ENCODE measurements at places on chromosomes 7 and 10.

- DNase-seq = no peak
Observed at GRCh38 chr7:2735744-2736143, 47.7 kb downstream of the AMZ1 start.

DNA sequence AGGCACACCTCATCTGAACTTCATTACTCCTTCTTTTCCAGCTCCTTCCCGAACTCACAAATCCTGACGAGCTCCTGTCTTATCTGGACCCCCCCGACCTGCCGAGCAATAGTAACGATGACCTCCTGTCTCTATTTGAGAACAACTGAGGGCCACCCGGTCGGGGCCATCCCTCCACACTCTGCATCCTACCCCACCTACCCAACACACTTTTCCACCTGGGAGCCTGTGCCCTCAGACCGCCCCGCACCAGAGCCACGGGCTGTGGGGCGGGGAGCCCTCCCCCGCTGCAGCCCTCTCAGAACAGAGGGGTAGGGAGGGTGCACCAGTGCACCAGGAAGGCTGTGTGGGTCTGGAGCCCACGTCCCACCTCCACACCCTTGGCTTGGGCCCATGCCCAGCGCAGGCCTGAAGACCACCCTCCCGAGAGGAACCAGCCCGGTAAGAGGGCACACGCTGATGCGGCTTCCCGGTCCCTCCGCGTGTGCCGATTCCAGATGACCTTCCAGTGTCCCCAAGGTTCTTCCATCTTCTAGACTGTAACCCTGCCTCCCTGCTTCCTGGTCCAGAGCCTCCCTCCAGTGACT lies 34.6 kb upstream of the PPIF start:
- no peak for DNase-seq

- no peak for DNase-seq
Observed at GRCh38 chr10:85177767-85178166, 849.4 kb downstream of the CCSER2 start.

GRCh38 chr10:5862360-5862961 lies 27.2 kb downstream of the ANKRD16 start:
- no peak for DNase-seq

DNA sequence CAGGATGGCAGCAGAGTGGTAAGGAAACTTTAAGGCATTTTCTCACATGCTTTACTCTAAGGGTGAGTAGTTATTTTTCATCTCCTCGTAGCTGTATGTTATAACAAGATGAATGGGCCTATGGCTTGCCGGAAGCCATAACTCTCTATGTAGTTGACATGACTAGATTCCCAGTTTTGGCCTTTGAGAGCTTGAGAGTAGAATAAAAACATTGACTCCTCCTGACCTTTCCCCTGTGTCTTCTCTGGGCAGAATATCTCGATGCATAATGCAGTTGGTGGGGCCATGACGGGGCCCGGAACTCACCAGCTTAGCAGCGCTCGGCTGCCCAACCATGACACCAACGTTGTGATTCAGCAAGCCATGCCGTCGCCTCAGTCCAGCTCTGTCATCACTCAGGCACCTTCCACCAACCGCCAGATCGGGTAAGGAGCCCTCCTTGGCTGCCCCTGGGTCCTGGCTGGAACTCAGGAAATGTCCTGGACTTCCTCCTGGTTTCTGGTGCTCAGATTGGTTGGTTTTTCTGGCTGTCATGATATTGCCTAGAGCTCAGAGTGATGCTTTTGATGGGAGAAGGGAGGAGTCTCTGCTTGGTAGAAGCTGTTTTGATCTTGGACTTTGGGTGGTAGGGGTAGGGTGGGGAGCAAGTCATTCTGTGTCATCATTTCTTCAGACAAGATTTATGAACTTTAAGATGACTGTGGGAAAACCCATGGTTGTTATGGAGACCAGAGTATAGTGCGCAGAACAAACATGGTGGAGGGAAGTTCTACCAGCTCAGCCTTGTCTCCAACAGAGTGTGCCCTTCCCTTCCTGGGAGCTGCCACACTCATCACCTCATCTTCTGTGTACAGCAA lies 158.0 kb downstream of the CREB5 start:
- DNase-seq = no peak

- DNase-seq = no peak
Observed at GRCh38 chr10:79159785-79160184, 91.0 kb downstream of the ZMIZ1 start.

- no peak for DNase-seq
Observed at GRCh38 chr10:133235265-133235855, 2.3 kb upstream of the VENTX start.

DNA sequence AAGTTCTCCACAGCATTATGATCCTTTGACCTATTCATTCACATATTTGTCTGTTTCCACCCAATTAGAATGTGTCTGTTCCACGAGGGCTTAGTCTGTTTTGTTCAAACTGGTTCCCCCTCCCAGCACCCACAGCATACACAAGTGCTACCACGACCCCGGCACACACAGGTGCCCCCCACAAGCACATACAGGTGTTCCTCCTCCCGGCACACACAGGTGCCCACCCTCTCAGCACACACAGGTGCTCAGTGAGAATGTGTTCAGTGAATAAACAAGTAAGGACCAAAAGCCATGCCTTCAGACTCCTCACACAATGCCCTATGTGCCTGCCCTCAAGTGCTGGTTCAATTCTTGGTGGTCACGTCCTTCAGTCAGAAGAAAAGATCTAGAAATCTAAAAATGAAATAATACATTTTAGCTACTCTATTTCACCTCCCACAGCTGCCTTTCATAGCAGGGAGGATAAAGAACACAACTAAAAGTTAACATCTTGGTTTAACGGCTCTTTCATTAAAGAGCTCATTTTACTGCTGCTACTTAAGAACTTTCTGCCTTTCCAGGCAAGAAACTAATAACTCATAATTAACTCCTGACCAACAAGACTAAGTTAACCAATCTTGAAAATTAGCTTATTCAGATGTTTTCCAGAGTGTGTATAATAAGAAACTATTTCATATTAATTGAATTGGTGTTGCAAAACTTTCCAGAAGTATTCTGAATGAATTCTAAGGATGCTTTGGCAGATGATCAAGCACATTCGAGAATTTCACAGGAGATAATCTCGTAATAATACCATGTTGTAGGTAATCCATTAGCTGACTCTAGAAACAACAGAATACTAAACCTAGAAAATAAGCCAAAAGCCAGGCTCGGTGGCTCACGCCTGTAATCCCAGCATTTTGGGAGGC lies 2.3 kb downstream of the DNMBP start:
- no peak for DNase-seq

DNA sequence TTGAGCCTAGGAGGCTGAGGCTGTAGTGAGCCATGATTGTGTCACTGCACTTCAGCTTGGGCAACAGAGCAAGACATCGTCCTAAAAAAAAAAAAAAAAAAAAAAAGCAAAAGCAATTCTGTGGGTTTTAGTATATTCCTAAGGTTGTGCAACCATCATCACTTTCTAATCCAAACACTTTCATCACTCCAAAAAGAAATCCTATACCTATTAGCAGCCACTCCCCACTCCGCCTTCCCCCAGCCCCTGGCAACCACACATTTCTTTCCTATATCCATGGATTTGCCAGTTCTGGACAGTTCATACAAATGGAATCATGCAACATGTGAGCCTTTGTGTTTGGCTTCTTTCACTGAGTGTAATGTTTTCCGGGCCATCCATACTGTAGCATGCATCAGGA lies 20.4 kb downstream of the ZAN start:
- DNase-seq = no peak

GRCh38 chr7:143384148-143384547 lies 3.0 kb downstream of the ZYX start:
- DNase-seq = no peak

DNA sequence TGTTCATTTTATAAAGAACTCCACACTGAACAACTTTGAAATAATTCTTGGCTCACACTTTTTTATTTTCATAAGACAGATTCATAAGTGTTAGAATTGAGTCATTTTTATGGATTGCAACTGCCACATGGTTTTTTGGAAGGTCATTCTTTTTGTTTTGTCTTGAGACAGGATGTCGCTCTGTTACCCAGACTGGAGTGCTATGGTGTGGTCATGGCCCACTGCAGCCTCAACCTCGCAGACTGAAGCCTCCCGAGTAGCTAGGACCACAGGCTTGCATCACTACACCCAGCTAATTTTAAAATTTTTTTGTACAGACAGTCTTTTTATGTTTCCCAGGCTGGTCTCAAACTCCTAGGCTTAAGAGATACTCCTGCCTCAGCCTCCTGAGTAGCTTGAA lies 20.3 kb downstream of the BMS1 start:
- DNase-seq = no peak

- peak; percentile 37 for DNase-seq
Observed at GRCh38 chr10:102752934-102753664, 9.4 kb downstream of the WBP1L start.

- no peak for DNase-seq
Observed at GRCh38 chr10:119479532-119479931, 63.0 kb downstream of the RGS10 start.

- DNase-seq = no peak
Observed at GRCh38 chr10:59654007-59654406, 55.6 kb downstream of the SLC16A9 start.

- peak; percentile 29 for DNase-seq
Observed at GRCh38 chr7:149625340-149625946, 127.8 kb upstream of the ZNF746 start.

GRCh38 chr7:77971726-77972125 lies 173.2 kb downstream of the PHTF2 start:
- no peak for DNase-seq

DNA sequence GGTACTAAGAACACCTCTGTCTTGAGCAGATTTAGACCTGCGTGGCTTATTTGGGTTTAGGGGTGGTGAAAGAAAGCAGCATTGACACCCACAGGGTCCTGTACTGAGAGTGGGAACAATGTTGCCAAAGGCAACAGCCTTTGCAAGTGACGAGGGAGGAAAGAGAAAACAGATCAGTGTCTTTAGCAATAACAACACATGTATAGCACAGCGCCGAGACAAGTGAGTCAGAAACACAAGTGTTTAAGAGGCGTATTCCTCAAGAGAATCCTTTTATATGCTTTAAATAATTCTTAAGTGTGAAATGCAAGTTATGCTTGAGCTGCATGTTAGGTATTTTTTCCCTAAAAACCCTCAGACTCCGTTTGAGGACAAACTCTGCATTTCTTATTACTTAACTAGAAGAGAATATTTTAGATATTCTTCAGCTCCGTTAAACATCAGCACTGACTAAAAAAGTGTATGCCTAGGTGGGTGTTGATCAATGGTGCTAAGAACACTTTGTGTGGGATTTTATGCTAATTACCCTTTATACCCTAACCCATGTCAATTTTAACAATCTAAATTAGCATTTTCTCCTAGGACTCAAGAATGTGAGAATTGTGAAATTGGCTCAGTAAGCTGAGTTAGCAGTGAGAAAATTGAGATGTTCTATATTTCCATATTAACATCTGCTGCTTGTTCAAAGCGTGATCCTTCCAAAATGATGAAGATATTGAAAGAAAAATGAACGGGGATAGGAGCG lies 1095.4 kb upstream of the CELF2 start:
- no peak for DNase-seq

DNA sequence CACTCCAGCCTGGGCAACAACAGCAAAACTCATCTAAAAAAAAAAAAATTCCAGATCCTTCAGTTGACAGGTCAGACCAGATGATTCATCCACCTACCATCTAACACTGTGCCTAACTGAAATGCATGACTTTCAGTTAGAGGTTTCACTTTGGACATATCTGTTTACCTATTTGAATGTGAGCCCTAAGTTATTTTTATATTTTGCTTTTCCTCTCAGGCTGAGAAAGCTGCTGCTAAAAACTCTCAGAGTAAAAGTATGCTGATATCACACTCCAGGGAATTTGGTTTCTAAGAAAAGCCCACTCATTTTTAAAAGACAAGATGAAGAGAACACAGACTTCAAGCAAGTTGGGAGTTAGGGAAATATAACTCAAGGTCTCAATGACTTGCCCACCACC lies 126.0 kb downstream of the SGMS1 start:
- no peak for DNase-seq

DNA sequence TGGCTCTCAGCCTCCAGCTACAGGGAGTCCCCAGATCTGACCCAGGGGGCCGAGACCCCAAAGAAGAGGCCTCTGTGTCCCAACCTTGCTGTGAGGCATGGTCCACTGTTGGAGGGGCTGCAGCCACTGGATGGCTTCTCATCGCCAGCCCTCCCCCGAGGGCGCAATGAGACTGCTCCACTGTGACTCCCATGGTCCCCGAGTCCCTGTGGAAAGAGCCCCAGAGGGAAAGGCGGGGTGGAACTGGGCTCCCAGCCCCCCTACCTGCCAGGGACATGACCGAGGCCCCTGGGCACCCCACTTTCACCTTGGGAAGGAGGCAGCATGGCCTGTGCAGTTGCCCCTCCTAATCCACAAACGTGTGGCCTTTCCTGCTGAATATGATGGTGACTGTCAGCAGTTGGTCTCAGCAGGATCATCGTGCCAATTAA lies 33.5 kb upstream of the RET start:
- DNase-seq = no peak

DNA sequence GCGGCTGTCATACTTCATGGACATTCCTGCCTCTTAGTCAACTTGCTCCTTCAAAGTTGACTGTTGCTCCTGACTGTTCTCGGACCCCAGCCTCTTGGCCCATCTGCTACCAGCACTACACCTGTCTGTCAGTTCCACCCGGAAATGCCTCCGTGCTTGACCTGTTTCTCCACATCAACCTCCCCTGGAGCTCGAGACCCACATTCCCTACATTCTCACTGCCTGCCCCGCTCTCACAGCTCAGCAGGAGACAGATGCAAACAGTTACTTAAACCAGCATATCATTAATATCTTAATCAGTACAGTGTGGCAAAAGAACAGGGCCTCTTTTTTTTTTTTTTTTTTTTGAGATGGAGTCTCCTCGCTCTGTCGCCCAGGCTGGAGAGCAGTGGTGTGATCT lies 174.3 kb downstream of the NRP1 start:
- DNase-seq = no peak

DNA sequence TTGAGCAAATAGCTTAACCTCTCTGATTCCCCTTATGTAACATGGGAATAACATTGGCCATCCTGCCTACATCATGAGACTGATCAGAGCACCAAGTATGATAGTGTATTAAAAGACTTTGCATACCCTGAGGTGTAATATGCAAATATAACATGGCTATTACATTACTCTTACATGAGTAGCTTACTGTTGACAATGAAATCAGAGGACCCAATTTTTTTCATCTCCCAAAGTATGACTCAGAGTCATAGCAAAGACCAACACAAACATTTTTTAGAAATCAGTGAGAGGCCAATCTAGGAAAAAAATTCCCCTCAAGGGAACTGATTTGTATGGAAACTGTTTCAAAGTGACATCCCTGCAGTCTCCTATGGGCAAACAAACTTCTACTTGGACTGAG lies 47.0 kb upstream of the TMEM140 start:
- no peak for DNase-seq

- DNase-seq = no peak
Observed at GRCh38 chr10:95395947-95396449, 105.2 kb upstream of the PDLIM1 start.

GRCh38 chr10:7311218-7311849 lies 99.5 kb downstream of the SFMBT2 start:
- DNase-seq = no peak

GRCh38 chr7:153027210-153027609 lies 267.7 kb downstream of the ACTR3B start:
- no peak for DNase-seq

Data from right lung (tissue), 10 donors.